ENCODE measurements at places on chromosomes 6 and 20.
A peak's percentile ranks its signal among the peaks of the same experiment; 100 is the strongest.

DNA sequence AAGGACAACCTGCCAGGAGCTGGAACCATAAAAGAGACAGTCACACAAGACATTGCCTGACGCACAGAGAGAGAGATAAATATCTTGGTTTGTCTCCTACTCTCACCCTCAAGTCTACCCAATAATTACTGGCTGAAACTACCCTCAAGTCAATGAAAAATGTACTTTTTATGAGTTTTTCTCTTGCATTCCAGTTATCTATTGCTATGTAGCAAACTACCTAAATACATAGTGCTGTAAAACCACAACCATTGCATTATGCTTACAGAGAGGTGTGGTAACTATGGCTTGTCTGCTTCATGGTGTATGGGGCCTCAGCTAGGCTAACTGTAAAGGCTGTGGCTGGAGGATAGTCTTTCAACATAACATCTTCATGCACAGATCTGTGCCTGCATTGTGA is 247.8 kb downstream of the HAO1 start:
- DNase-seq, result no peak

DNA sequence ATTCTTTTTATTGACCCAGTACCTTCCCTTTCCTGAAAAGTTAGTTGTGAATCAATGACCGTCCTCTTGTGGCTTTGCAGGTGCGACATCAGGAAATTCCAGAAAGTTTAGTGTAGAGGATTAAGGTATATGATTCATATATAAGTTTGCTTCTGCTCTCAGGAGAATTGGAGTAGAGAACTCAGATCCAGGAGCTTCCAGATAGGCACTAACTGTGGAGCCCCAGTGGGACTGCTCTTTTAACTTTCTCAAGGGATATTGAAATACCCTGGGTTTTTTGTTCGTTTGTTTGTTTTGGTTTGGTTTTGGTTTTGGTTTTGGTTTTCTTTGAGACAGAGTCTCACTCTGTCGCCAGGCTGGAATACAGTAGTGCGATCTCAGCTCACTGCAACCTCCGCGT is 9.5 kb downstream of the TAAR2 start:
- DNase-seq, result no peak

DNA sequence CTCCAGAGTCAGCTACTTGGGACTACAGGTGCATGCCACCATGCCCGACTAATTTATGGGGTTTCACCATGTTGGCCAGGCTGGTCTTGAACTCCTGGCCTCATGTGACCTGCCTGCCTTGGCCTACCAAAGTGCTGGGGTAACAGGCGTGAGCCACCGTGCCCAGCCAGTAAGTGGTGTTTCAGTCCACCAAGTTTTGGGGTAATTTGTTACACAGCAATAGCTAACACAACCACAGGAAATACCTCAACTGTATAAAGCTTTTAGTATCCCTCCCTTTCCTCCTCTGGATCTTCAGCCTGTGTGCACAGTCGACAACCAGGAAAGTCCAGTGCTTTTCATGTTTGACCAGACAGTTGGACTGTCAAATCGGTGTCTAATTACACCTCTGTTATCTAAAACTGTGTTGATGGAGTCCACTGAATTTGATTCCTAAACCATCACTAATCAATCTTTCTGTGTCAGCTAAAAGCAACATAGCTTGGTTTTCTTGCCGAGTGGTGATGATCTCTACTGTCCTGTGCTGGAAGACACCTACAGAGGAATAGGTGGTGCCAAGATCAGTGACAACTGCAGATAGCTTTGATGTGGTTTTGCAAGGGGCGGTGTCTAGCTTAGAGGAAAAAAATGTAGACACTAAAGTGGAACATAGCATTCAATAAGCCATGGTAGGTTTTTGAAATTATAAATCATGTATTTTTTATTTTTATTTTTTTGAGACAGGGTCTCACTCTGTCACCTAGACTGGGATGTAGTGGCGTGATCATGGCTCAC is 22.2 kb upstream of the ZBTB2 start:
- no peak for DNase-seq

DNA sequence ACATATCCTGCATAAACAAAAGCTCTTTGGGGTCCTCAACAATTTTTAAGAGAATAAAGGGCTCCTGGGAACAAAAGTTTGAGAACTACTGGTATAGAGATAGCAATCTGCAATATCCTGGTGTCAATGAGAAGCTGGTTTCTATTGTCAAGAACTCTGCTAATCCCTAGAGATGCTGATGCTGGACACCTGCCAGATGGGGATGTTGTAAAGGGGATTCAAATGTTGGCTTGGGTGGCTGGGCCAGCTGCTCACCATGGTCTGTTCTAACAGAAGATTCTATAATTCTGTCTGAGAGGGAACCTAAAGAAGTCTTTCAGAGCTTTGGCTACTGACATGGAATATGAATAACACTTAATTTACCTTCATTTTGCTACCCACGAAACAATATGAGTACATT is 137.8 kb downstream of the BTBD9 start:
- peak; percentile 71 for DNase-seq

- DNase-seq, result peak; percentile 96
Measured at GRCh38 chr6:13526727-13527670, 39.6 kb upstream of the GFOD1 start.

DNA sequence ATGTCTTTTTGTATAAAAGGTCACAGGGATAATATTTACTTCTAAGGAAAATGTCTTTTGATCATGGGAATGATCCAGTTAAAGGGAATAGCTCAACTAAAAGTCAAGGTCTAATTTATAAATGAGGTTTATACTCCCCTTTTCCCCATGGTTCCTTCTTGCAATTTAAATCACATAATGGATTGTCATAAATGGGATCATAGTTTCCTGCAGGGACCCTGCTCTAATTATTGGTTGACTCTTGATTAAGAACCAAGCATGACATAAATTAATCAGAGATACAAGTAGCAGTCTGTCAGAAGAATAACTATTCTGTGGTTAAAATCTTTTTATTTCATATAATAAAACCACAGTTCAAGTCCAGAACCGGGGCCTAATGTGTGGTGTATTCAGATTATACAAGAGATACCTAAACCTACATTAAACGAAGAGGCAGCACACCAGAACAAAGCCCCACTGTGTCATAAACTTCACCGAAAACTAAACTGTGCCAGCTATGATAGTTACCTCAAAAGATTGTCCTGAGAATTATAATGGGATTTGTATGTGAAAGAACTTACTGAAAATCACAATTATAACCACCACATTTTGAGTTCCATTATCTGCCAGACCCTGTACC is 43.0 kb upstream of the CD83 start:
- DNase-seq, result no peak

DNA sequence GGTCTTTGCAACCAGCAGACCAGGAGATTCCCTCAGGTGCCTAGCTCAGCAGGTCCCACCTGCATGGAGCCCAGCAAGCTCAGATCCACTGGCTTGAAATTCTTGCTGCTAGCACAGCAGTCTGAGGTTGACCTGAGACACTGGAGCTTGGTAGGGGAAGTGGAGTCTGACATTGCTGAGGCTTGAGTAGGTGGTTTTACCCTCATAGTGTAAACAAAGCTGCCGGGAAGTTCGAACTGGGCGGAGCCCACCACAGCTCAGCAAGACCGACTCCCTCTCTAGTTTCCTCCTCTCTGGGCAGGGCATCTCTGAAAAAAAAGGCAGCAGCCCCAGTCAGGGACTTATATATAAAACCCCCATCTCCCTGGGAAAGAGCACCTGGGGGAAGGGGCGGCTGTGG is 34.3 kb downstream of the PRSS35 start:
- DNase-seq, result no peak

DNA sequence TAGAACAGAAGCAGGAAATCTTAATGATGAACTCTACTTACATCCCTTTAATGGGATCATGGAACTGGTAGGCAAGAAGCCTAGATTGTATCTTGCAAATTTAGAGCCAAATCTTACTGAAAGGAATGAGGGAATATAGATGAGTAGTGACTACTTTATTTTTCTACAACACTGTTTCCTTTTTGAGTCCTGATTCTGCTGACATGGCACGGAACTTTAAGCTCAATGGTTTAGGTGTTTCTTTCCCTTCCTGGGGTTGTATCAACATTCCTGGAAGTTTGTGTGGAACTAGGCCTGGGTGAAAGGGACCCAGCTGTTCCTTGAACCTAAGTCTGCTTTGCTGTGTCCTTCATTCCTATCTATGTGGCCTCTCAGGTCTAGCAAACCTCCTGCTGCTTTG is 705.3 kb upstream of the FLRT3 start:
- DNase-seq, result no peak

- DNase-seq, result no peak
Measured at GRCh38 chr6:101443315-101443714, 49.8 kb downstream of the GRIK2 start.

DNA sequence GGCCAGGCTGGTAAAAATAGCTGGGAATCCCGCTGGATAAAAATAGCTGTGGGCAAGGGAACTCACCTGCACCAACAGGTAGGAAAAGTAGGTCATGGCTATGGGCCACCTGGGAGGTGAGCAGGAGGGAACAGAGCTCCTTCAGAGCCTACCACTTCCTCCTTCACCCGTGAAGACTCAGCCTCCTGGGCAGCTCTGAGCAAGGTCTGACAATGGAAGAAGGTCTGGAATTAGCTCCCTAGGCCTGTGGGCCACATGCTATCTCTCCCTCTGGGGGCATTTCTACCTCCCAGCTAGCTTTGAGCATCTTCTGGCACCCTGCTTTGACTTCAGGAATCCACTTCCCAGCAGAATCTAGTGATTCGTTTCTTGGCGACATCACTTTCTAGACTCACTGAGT is 153.9 kb downstream of the MRPL14 start:
- DNase-seq, result no peak

DNA sequence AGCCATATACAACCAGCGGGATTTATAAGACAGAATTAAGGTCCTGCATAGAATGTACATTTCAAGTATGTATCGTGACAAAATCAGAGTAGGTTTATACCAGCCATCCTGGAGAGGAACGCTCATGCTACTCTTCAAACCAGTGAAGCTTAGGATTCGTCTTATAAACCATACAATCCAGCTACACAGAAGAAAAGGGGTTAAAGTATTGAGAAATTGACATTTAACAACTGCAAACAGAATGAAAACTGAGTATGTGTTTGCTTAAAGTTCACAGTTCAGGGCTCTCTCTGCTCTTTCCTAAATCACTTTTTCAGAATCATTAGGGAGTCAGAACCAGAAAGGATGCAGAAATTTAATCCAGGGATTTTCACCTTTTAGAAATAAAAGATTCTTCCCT is 17.9 kb downstream of the ADAT2 start:
- DNase-seq, result no peak

GRCh38 chr20:995170-995569 is 6.9 kb downstream of the RSPO4 start:
- DNase-seq, result no peak

GRCh38 chr6:104955491-104955890 is 1.4 kb upstream of the LIN28B start:
- DNase-seq, result no peak

DNA sequence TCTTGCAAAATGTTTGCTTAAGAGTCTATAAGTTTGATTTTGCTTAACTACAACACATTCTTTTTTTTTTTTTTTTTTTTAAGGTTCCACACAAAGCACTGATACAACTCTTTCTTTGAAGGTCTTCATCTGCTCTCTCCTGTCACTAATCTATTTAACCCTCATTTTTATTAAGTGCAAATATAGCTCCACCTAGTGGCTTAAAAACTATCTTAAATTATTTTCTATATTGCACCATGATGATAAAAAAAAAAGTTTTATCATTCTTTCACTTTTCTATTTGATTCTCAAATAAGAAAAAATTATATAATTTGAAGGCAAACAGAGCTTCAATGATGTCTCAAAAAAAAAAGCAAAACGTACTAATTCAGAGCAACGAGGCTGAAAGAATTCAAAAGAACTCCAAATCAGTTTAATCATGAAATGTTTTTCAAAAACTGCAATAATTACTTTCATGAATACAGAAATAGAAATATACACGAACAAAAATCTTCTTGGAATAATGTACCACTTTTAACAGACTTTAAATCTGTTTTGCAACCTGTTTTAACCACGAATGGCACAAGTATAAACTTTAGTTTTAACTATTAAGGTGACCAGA is 12.8 kb downstream of the ESF1 start:
- peak; percentile 45 for DNase-seq

DNA sequence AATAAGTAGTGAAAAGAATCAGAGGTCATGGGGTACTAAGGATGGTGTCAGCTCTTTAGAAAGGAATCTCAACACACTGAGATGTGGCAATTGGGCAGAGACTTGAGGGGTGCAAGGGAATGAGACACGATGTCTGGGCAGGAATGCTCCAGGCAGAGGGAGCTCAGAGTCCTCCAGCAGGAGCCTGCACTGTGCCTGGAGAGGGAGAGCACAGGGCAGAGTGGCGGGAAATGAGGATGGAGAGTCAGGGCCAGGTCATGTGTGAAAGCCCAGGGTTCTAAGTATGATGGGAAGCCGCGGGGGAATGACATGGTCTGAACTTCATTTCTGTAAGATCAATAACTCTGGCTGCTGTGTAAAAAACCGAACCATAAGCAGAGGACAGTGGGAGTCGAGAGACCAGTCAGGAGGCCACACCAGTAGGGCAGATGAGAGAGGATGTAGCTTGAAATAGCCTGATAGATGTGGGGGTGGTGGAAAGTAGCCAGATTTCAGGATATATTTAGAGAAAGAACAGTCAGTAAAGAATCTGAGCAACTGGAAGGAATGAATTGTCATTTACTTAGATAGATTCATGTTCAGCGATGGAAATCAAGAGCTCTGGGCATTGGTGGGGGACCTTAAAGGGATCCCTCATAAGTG is 133.4 kb upstream of the DTNBP1 start:
- DNase-seq, result no peak

GRCh38 chr20:62063315-62063980 is 2.2 kb downstream of the TAF4 start:
- DNase-seq, result no peak

GRCh38 chr6:4071330-4071729 is 7.6 kb downstream of the FAM217A start:
- DNase-seq, result no peak

DNA sequence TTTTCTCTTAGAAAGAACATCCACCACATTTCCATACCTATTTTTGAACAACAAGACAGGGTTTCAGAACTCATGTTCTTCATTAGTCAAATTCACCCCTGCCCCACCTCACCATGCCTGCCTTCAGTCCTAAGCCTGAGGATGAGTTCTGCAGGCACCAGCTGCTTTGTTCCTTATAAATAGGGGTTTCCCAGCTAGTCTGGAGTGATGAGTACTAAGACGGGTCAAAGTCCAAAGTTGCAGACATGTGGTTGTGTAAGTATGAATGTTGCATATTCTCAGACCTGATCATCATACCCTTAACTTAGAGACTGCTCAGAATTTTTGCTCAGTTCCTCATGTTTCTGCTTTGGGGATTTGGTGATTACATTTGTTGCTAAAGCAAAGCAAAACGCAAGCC is 257.7 kb upstream of the CDYL start:
- DNase-seq, result no peak

DNA sequence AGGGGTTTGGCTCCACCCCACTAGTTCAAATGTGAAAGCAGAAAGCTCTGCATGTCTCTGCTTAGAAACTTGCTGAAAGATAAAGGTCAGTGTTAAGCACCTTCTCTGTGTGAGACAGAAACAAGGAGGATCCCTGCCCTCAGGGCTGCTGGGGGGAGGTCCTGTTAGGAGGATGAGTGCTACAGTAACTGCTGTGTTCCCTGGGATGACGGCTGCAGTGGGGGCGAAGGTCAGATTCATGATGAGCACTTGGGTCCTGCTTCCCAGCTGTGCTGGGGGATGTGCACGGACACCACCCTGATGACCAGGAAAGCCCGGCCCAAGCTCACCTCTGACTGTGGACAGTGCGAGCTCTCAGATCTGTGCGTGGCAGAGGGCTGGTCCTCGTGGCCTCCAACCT is 252.6 kb downstream of the DLL1 start:
- DNase-seq, result no peak

- DNase-seq, result no peak
Measured at GRCh38 chr20:33836277-33836676, 25.1 kb downstream of the CHMP4B start.

GRCh38 chr6:119497988-119498727 is 148.6 kb upstream of the MAN1A1 start:
- peak; percentile 4 for DNase-seq
